D341Med (cell line): ENCODE measurements at places on chromosomes 6 and 20.

DNA sequence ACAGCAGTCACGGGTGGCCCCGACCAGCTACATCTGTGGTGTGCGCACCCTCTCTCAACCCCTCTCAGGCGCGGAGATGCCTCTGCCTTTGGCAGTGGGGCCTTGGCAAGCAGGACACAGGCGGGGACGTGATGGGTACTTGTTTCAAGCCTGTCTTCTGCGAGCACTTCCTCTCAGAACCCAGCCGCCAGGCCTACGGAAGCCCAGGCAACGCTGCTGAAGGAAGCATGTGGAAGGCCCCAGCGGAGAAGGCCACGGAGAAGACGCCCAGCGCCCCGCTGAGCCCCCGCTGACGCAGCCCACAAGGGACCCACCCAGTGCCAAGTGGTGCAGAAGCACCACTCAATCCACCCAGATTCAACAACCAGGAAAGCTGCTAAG, 13.0 kb downstream of the SERPINB6 start:
- DNase-seq = no peak

GRCh38 chr6:79461205-79461604, 76.0 kb downstream of the LCA5 start:
- no peak for DNase-seq

DNA sequence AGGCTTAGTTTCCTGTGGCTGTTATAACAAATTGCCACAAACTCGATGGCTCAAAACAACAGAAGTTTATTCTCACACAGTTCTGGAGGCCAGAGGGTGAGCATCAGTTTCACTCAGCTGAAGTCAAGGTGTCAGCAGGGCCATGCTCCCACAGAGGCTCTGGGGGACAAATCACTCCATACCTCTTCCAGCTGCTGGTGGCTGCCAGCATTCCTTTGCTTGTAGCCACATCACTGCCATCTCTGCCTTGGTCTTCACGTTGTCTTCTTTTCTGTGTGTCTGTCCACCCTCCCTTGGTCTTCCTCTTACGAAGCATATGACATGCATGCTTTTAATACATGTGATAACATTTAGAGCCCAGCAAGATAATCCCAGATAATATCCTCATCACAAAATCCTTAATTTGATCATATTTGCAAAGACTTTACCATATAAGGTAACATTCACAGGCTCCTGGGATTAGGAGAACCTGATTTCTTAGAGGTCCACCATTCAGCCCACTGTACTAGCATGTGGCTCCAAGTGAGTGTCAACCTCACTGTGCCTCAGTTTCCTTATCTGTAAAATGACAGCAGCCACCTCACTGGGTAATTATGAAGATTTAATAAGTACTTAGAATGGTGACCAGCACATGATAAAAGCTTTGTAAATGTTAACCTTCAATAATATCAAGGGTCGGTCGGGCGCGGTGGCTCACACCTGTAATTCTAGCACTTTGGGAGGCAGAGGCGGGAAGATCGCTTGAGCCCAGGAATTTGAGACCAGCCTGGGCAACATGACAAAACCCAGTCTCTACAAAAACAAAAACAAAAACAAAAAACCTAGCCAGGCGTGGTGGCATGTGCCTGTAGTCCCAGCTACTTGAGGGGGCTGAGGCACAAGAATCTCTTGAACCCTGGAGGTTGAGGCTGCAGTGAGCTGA, 14.7 kb upstream of the PTGIS start:
- DNase-seq = no peak

GRCh38 chr20:43925215-43925614, 10.6 kb downstream of the TOX2 start:
- DNase-seq = no peak

DNA sequence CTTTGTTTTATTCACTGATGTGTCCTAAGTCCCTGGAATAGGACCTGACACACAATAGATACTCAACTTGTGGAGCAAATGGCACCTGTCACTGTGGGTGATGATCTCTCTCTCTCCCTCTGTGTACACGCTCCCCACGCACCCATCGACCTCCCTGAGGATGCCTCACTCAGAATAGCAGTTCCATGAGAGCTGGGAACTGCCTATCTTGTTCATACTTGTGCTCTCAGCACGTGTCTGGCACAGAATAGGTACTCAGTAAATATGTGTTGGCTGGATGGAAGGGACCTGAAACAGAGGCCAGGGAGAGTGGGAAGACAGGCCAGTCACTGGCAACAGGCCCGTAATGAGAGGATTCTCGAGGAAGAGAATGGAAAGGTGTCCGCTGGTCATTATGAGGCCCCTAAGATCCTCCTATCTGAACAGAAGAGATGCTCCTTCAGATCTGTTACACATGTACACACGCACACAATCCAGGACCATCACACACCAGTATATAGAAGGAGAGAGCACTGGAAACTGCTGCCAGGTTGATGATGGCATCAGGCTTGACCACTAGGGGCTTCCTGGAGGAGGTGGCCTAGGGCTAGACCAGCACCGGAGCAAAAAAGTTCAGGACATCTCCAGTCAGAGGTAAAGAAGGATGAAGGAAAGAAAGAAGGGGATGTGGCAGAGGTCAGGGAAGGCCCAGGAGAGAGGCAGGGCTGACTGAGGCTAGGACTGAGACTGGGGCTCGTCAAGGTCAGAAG, 30.9 kb downstream of the VEGFA start:
- DNase-seq = no peak
